ENCODE measurements at places on chromosomes 6 and 20. TPM values are rescaled to one million over a fixed set of nuclear protein-coding genes. Genes with fewer than 3 reads are reported as not detected.

DNA sequence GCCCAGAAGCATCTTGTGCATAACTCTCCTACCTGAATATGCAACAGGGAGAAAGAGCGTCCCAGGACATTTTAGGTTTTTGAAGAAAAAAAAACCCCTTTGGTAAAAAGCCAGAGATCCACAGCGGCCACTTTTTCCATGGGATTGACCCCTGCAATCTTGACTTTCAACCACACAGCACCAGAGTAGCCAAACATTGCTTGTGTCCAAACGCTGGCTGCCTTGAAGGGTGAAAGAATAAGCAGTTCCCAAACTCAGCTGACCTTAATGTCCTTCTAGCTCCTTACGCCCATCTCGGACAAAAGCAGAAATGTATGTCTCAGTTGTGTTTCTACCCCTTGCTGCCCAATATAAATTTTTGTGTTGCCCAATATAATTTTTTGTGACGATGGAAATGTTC is 1.2 kb upstream of the MOG start:
- no peak for DNase-seq

- no peak for DNase-seq
Observed at GRCh38 chr6:44603044-44603686, 215.7 kb downstream of the CDC5L start.

- no peak for DNase-seq
Observed at GRCh38 chr6:134637282-134637681, 312.6 kb downstream of the ALDH8A1 start.

DNA sequence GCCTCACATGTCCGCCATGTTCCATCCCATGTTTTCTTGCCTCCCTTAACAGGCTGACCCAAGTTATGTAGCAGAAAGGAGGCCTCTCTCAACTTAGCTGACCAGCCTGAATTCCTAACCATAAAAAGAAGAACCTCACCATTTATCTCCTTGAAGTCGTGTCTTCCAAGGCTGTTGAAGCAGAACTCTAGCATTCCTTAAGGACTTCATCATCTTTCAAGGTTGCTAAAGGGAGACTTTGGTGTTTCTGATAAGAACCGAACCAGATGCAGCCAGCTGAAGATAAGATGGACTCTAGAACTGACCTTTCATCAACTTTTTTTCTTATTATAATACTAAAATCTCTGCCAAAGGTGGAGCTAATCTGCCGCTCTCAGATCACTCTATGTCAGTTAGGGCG is 571.7 kb upstream of the SLC35B3 start:
- DNase-seq: no peak

DNA sequence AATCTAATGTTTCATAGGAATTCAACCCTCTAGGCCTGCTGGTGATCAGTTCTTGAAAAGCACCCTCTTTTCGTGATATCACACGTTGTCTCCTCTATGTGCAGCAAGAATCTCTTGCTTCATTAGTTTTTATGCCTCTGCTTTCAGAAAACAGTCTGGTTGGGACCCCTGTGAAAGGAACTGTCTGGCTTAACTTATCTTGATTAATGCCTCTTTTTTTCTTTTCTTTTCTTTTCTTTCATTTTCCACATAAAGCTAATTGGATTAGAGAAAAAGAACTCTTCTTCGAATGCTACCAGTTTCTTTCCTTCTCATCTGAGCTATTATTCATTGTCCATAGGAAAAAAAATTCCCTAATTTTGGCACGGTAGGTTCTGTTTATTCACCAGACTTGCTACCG is 21.3 kb downstream of the ZNF311 start:
- DNase-seq: no peak

ANKEF1 gene
- 1.8 TPM for total RNA-seq

Measured in uterus (tissue), 4 donors.